Stimulated activated CD8-positive, alpha-beta memory T cell treated with anti-CD3 and anti-CD28 coated beads, Interleukin-12 subunit alpha, Interleukin-12 subunit beta, amount 100 ng/mL, for 4 hours (primary cell): ENCODE measurements at places on chromosomes 5 and 9.

- DNase-seq = no peak
Observed at GRCh38 chr5:115778417-115778816, 38.0 kb downstream of the CDO1 start.

DNA sequence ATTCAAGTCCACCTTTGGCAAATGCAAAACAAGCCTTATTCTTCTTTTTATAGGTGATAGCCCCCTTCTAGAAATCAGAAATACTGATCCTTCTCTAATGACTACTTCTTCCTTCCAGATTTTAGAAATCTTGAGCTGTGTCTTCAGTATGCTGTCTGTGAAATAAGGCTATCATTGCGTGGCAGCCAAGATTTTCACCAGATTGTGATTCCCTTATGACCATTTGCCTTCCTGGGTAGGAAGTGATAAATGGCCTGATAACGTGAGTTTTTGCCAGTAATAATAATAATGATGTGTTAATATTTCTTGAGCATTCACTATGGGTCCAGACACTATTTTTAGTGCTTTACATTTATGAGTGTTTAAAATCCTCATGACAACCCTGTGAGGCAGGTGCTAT is 80.9 kb downstream of the PIP5K1B start:
- no peak for DNase-seq

GRCh38 chr9:5002811-5003210 is 17.7 kb downstream of the JAK2 start:
- no peak for DNase-seq

DNA sequence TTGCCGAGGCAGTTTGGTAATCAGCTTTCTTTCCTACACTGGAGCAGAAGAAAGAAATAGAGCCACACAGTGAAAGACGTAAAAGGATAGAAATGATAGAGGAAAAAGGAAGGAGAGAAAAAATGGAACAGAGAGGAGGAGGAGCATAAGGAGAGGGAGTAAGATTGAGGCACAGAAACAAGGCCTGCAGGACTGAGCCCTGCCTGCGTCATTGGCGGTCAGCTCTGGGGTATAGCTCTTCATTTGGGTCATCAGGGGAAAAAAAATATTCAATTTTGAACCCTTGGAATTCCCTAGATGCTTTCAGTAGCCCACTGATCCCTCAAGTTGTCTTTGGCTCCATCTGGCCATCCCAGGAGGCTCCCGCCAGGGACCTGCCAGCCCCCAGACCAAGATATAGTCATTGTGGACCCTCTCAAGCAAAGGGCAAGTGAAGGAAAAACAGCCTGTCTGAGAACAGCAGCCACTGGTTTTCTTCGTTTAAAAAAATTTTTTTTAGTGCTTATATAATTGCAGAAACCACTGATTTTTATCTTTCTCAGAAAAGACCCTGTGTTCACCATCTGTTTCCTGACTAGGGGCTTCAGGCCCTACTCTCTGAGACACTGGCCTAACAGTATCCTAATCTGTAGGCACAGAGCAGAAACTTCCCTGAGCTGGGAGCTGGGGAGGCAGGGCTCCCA is 31.3 kb upstream of the MATR3 start:
- DNase-seq = no peak

GRCh38 chr5:149345892-149346222 is 558 bp downstream of the GRPEL2 start:
- DNase-seq = no peak

GRCh38 chr5:20340126-20340525 is 352.1 kb upstream of the CDH18 start:
- DNase-seq = no peak

- no peak for DNase-seq
Observed at GRCh38 chr5:117733051-117733450, 1158.4 kb upstream of the SEMA6A start.

DNA sequence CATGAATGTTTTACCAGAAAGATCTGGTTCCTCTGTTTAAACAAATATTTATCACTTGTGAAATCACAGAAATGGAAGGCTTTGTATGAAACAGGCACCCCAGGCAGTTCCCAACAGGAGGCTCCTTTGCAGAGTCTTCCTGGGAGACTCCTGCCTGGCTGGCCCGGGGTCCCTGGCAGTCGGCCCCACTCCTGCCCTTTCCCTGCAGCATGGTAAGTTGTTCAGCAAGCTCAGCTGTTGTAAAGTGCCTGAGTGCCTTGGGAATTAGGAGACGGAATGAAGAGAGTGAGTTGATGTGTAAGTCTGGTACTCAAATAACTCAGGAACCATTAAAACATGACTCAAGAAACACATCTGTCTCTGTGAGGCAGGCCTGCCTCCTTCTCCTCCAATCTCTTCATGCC is 17.5 kb upstream of the LHFPL2 start:
- DNase-seq = no peak

DNA sequence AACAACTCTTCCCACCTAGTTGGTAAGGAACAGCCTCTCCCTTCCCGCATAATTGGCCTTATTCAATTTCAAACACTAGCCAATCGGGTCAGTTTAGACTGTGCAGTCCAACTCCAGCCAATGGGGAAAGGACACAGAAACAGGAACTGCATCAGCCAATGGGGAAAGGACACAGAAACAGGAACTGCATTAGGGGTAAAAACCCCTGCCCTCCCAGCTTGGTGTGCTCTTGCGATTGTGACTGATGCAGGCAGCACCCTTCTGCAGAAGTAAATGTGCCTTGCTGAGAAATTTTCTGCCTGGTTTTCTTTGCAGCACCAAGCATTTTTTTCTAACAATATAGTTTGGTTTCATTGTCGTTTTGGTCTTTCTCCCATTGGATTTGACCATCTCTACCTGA is 8.5 kb upstream of the GLT6D1 start:
- no peak for DNase-seq

GRCh38 chr5:174719793-174720611 is 4.4 kb upstream of the MSX2 start:
- DNase-seq = no peak

GRCh38 chr9:113568571-113569321 is 105.2 kb downstream of the RGS3 start:
- DNase-seq = no peak

DNA sequence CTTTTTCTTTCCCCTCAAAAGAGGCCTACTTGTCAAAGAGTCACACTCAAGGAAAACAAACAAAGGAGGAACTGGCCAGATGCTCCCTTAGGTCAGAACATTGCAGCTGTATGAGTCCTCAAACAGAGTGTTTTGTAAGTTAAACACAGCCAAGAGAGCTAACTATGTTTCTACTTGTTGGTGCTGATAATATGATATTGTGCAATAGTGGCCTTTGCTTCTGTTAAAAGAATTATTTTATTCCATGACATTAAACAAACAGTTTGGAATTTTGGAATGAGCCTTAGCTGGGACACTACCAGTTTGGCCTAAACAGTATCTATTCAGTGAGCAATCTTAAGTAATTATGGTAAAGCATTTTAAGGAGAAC is 56.0 kb upstream of the TPD52L3 start:
- DNase-seq = no peak

GRCh38 chr5:153237671-153238332 is 252.7 kb upstream of the GRIA1 start:
- DNase-seq = no peak

- no peak for DNase-seq
Observed at GRCh38 chr9:37798677-37799076, 1.9 kb upstream of the DCAF10 start.

DNA sequence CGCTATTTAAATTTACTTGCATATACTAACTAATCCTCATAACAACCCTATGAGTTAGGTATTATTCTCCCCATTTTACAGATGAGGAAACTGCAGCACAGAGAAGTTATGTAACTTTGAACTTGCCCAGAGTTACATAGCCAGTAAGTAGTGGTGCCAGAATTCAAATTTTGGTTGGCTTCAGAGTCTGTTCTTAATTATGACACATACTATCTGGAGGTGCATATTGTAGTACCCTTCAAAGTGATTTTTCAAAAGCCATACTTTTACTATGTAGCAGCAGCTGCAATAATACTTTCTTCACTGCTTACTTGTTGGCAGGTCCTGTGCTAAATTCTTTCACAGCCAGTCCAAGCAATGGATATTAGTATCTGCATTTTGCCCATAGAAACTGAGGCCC is 16.4 kb downstream of the MAN2A1 start:
- DNase-seq = no peak

GRCh38 chr9:21970800-21971640 is 23.2 kb downstream of the CDKN2A start:
- DNase-seq = no peak

DNA sequence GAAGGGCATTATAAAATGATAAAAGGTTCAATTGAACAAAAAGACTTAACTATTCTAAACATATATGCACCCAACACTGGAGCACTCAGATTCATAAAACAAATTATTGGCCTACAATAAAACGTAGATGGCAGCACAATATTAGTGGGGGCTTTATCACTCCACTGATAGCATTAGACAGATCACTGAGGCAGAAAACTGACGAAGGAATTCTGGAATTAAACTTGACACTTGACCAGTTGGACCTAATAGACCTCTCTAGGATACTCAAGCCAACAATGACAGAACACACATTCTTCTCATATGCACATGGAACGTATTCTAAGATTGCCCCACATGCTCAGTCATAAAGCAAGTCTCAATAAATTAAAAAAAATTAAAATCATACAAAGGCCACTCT is 18.4 kb upstream of the C9orf72 start:
- DNase-seq = no peak

GRCh38 chr5:104789366-104789765 is 1226.8 kb upstream of the NUDT12 start:
- no peak for DNase-seq

GRCh38 chr9:99638971-99639370 is 182.7 kb upstream of the NR4A3 start:
- DNase-seq = no peak

- DNase-seq = no peak
Observed at GRCh38 chr9:87653941-87654340, 72.0 kb upstream of the CTSL start.

DNA sequence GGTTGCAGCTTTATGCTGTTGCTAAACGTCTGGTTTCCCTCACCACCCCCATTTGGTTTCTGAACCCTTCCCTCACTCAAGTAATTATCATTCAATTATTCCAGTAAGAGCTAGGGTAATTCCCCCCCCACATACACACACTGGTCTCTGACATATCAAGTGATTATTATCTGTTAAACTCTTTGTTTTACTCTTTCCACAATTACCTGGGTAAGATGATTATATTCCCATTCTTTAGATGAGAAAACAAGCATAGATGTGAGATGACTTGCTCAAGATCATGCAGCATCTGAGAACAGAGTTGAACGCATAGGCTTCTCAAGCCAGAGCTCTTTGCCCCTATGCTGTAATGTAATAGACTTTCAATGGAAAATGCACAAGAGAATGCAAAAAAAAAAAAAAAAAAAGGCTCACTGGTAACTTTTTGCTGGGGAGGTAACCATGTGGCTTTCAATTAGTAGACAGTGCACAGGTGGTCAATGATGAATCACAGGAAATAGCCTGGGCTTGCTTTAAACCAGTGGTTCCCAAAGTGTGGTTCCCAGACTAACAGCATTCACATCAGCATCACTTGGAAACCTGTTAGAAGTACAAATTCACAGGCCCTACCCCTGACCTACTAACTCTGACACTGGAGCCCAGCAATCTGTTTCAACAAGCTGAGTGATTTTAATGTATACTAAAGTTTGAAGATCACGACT is 87.6 kb downstream of the PIK3R1 start:
- no peak for DNase-seq

- no peak for DNase-seq
Observed at GRCh38 chr5:39775086-39775796, 350.5 kb upstream of the DAB2 start.

GRCh38 chr5:24444414-24444813 is 200.4 kb downstream of the CDH10 start:
- no peak for DNase-seq

GRCh38 chr9:96522366-96522765 is 72.4 kb downstream of the HABP4 start:
- DNase-seq = no peak

GRCh38 chr9:134390537-134390936 is 64.3 kb downstream of the RXRA start:
- DNase-seq = peak; percentile 54

DNA sequence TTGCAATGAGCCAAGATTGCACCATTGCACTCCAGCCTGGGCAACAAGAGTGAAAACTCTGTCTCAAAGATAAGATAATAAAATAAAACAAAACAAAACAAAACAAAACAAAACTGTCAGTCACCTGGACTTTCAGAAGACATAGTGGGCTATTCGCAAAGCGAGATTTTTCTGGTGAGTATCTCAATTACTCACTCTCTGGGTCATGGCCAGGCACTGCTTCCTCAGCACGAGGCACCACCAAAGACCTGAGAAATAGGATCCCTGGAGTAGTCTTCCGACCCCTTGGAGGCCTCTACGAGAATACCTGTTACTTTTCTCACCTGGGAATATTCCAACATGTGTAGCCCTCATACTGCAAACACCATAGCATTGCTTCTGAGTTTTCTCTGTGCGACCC is 201.7 kb upstream of the ZNF618 start:
- no peak for DNase-seq

DNA sequence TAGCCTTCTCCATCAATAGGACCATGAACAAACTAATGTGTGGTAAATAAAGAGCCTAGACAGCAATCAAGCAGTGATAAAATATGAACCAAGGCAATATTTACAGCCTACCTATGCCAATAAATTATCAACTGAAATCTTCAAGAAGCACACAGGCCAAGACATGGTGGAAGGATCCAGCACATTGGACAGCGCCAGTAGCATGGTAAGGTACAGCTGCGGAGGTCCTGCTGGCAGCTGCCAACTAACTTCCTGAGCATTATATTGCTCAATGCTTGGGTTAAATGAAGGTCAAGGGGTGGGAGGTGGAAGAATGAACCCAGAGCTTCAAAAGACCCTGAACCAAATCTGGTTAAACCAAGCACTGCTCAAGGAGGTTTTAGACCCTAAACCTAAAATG is 16.5 kb upstream of the SPDL1 start:
- DNase-seq = no peak

- no peak for DNase-seq
Observed at GRCh38 chr9:112548051-112548440, 61.4 kb downstream of the KIAA1958 start.

- no peak for DNase-seq
Observed at GRCh38 chr5:96795626-96796025, 12.1 kb downstream of the ERAP1 start.

DNA sequence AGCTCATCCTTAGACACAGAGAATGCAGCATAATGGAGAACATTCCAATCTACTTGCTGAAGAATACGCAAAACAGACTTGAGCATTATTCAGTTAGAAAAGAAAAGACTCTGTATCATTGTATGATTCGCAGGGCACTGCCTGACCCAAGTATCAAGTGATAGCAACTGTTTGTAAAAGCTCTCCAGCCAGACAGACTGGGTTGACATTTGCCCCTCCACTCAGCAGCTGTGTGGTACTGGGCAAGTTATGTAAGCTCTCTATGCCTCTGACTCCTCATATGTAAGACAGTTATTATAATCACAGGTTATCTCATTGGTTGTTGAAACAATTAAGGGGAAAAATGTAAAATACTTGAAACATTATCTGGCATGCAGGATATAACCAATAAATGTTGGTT is 505.0 kb downstream of the ELAVL2 start:
- no peak for DNase-seq

GRCh38 chr5:94751460-94751859 is 133.0 kb downstream of the SLF1 start:
- no peak for DNase-seq

- no peak for DNase-seq
Observed at GRCh38 chr9:77647267-77648233, 572 bp downstream of the GNA14 start.

GRCh38 chr9:124389146-124389939 is 25.9 kb downstream of the PSMB7 start:
- DNase-seq = no peak

GRCh38 chr5:14591548-14591947 is 10.0 kb downstream of the OTULINL start:
- no peak for DNase-seq
